ENCODE measurements at places on chromosomes 5 and 9. TPM values are rescaled to one million over a fixed set of nuclear protein-coding genes. Genes with fewer than 3 reads are reported as not detected.

GPR150 gene
- not detected for total RNA-seq

CDC20B gene
- total RNA-seq: not detected

HAVCR1 gene
- total RNA-seq: not detected

MRPL50 gene
- 12.8 TPM for total RNA-seq

EGR1 gene
- total RNA-seq: 1.1 TPM

IER5L gene
- 3.4 TPM for total RNA-seq

PCDHGA8 gene
- total RNA-seq: 3.8 TPM

GRCh38 chr5:118692811-118693342 is 295.5 kb downstream of the DTWD2 start:
- no peak for DNase-seq

DNA sequence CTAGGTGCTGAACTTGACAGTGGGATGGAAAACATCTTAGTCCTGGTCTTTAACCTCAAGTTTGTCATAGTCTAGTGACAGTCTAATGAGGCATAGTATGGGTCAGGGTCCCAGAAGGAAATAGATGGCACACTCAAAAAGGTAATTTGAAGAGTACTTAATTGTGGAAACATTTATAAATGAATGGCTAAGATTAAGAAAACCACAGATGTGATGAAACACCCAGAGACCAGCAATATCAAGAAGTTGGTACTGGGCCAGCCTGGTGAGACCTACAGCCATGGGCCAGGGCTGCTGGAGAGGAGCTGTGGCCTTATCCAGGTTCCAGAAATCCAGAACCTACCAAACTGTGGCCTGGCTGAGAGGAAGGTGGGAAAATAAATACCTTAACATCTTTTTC is 93.5 kb upstream of the ATG10 start:
- DNase-seq: no peak

DNA sequence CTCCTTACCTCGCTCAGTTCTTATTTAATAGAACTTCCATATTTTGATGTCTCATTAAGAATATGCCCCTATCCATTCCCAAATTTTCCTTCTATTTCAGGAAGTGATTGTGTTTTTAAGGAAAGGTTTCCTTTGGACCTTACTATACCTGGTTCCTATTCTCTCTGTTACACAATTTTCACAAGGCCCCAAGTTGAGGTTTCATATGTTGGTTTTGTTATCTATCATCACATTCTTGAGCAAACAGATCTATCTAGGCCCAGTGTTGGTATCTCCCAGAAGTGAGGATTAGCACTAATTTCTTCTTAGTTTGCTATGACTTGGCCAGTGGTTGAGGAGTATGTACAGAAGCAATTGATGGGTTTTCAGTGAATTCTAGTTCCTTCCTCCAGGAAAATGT is 41.5 kb downstream of the ALG2 start:
- no peak for DNase-seq

DNA sequence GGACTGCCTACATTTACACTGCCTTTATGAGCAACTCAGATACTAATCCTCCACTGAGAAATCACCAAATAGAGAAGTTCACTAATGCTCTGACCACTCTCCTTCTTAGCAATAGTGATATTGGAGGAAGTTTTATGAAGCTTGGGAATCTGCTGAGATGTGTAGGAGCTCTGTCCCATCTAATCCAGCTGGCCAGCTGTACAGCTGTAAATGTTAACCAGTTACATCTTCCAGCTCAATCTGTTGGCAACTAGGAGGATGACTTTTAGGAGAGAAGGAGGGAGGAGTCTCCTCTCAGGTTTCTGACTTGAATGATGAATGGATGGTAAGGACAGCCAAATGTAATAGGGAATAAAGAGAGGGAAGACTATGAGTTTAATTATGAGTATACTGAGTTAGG is 36.3 kb upstream of the LRRC19 start:
- DNase-seq: no peak

- DNase-seq: no peak
Measured at GRCh38 chr9:34343090-34343489, 13.7 kb downstream of the NUDT2 start.

- DNase-seq: no peak
Measured at GRCh38 chr9:7937761-7938491, 138.3 kb upstream of the DMAC1 start.

DNA sequence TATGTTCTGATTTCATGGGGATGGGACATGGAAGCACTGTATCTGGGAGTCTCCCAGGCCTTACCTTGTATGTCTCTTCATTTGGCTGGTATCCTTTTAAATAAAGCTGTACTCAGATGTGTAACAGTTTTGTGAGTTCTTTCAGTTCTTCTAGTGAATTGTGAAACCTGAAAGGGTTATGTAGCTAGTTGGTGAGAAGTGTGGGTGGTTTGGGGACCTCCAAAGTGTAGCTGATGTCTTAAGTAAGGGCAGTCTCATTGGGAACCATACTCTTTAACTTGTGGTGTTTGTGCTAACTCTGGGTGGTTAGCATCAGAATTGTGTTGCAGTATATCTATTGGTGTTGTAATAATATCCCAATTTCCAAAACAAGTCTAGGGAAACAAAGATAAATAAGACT is 166.9 kb upstream of the CCNH start:
- no peak for DNase-seq

DNA sequence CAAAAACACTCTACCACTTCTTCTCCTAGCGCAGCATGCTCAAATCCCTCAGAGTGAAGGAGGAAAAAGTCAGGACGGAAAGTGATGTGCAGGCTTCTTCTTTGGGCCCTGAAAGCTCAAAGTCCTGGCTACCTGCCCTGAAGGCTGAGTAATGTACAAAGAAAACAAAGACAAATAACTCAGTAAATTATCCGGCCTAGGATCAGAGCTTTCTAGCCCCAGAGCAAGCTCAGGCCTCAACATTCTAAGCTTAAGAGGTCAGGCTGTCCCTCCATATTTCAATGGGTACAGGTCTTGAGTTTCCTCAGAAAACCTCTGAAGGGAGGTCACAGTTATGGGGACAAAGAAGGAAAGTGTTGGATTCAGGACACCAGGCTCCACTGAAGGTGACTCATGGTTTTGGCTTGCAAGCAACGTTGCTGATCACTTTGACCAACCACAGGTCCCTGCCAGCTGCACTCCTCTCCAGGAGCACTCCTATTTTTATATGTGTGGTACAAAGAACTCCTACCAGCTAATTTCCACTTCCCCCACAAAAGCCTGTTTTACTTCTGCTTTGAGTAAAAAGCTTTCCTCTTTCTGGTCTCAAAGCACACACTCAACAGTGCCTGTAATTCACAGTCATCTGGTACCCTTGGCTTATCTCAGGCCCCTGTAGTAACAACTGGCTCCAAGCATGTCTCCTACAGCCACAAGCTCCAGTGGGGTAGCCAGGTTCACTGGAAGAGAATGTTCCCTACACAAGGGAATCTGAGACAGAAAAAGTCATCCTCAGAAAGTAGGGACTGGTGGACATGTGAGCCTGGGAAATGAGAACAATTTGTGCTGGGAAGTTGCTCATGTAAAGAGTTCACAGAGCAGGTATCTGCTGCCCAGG is 115.7 kb downstream of the UGCG start:
- DNase-seq: peak; percentile 20

DNA sequence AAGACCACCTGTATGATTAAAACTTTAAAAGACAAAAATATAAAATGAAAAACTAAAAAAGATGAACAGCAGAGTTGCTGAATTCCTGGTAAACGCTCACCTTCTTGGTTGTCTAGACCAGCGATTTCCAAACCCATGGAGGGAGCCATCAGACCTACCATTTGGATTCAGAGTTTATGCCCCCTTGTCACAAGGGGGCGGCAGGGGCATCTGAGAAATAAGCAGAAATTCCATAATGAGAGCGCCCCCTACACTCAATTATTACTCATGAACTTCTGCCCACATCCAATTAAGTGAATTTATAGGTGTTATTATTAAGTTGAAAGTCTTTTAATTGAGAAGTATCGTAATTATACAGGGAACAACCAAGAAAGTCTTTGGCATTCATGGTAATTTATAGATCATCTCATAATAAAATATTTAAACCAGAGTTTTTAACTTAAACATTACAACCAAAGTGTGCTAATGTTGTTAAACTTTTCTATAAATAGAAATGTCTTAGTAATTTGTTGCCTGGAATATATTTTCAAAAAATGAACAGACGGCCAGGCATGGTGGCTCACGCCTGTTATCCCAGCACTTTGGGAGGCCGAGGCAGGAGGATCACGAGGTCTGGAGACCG is 35.2 kb upstream of the SPATA31C2 start:
- peak; percentile 82 for DNase-seq

DNA sequence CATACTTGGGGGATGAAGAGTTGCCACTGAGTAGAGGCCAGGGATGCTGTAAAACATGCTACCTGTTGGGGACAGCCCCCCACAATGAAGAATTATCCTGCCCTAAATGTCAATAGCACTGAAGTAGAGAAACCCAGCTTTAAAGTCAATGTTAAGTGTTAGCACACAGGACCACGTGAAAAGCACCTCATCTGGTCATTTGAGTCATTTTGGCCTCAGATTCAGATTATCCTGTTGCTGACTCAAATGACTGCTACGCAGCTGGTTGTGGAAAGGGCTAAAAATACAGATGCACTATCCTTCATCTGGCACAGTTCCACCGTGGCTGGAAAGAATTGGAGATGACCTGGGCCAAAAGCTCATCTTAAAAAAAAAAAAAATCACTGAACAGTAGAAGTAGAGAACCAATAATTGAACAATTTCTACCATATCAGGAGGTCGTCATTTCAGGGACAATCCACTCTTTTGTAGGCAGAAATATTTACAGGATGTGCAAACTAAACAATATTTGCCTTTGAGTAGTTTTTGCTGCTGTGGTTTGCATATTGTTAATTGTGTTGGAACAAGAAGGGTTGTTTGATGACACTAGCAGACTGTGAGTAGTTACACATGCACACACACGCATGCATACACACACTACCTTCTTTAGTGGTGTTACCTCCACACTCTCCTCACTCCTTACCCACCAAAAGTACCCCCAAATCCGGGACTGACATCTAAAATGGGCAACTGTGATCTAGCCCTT is 195.3 kb upstream of the KLF9 start:
- DNase-seq: no peak

DNA sequence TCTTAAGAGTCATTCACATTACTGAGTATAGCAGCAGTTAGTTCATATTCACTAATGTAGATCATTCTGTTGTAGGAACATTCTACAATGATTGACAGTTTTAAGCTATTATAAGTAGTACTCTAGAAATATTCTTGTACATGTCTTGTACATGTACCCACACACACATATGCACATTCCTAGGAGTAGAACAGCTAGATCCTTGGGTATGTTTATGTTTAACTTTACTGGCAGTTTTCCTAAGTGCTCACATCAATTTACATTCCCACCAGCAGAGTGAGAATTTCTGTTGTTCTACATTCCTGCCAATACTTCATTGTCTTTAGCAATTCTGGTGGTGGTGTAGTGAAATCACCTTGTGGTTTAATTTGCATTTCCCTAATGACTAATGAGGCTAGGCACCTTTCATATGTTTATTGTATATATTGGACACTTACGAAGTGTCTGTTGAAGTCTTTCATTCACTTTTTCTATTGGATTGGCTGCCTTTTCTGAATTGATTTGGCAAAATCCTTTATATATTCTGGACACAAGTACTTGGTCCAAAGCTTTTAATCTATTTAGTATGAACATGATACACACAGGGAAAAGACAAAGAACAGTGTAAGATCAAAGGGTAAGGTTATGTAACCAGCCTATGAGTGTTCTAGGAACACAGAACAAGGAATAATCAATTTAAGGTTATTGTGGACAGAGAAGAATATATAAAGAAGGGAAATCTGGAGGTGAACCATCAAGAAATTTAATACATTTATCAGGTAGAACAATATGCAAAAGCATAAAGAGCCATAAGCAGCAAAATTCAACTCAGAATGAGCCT is 95.6 kb downstream of the MLLT3 start:
- DNase-seq: no peak

DNA sequence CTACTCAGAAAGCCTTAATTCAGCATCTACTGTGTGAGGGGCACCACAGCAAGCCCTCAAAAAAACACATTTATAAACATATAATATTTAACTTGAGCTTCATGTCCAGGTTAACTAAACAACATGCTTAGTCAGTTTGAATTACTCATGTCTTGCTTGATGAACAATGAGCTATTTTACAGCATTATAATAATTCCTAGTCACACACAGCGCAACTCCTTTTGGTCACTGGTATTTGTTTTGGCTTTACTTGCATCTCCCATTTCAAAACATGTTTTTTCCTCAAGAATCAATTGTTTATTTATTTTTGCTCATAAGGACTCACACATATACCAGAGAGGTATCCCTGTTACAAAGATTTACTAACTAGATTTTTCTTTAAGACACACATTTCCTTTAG is 616.7 kb upstream of the DAB2 start:
- no peak for DNase-seq

- DNase-seq: no peak
Measured at GRCh38 chr5:137264573-137264972, 234.6 kb downstream of the SPOCK1 start.

DNA sequence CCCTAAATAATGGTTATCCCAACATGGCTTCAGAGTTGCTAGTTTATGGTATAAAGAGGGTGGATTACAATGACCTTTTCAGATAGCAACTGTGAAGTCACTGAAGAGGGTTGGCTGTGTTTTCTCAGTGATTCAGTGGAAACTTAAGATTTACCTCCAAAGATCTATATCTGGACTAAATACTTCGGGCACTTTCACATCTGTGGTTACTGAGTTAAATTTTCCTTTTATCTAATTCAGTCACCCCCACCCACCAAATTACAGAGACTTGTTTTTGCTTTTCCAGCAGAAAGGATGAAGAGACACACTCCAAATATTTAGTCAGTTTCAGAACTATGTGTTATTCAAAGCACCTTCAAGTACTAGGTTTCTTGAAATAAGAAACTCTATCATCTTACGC is 573.2 kb downstream of the CCDC171 start:
- DNase-seq: no peak

DNA sequence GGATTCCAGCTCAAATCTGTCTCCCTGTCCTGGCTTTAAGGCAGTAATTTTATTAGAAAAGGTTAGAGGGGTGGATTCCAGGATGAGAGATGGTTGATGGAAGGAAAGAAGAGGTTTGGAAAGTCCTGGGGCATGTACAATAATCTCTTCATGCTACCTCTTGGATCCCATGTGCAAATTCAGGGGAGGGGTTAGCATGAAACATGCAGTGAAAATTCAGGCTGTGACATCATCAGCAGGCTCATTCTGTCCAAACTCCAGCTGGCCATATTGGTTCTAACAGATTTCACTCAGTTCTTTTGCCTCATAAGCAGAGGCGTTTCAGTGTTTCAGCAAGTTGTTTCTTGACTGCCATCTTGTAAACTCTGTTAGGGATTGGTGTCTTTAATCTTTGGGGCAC is 55.4 kb downstream of the CYSTM1 start:
- DNase-seq: no peak

DNA sequence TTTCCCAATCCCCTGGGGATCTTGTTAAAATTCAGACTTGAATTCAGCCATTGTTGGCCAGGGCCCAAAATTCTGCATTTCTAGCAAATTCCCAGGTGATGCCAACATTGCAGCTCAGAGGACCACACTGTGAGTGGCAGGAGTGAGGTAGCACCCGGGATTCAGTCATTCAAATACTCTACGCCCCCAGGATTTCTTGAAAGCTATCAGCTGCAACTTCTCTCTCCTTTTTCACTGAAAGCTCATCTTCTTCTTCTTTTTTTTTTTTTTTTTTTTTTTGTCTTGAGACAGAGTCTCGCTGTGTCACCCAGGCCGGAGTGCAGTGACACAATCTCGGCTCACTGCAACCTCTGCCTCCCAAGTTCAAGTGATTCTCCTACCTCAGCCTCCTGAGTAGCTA is 19.3 kb upstream of the ANKH start:
- no peak for DNase-seq

- DNase-seq: peak; percentile 49
Measured at GRCh38 chr9:86353655-86354010, 577 bp downstream of the TUT7 start.

GRCh38 chr5:154898210-154898609 is 39.8 kb downstream of the CNOT8 start:
- DNase-seq: no peak

GRCh38 chr9:80550181-80550580 is 978.4 kb downstream of the TLE4 start:
- DNase-seq: no peak

All from OCI-LY7 (cell line).